ENCODE measurements at places on chromosomes 3 and 15.

GRCh38 chr15:39666677-39667076 lies 85.8 kb downstream of the THBS1 start:
- no peak for DNase-seq

GRCh38 chr3:187939891-187940290 lies 194.6 kb upstream of the BCL6 start:
- no peak for DNase-seq

GRCh38 chr15:97750060-97750459 lies 210.4 kb upstream of the ARRDC4 start:
- DNase-seq, result no peak

DNA sequence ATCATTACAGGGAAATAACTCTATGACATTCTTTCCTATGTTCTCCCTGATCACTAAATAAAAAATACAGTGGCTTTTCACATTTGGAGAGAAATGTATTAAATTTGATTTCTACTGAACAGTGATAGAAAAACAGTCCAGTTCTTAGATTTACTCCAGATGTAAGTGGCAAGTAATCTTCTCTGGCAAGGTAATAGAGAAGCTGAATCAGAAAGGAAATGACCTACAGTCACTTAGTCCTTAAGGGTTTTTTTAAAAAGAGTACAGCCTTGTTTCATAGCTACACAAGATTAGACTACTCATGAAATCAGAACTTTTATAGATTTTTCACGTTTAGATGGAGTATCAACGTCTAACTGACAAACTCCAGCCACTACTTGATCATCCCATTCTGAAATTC lies 236.9 kb downstream of the CADPS start:
- no peak for DNase-seq

- DNase-seq, result no peak
Observed at GRCh38 chr3:14525685-14526631, 14.2 kb downstream of the GRIP2 start.

DNA sequence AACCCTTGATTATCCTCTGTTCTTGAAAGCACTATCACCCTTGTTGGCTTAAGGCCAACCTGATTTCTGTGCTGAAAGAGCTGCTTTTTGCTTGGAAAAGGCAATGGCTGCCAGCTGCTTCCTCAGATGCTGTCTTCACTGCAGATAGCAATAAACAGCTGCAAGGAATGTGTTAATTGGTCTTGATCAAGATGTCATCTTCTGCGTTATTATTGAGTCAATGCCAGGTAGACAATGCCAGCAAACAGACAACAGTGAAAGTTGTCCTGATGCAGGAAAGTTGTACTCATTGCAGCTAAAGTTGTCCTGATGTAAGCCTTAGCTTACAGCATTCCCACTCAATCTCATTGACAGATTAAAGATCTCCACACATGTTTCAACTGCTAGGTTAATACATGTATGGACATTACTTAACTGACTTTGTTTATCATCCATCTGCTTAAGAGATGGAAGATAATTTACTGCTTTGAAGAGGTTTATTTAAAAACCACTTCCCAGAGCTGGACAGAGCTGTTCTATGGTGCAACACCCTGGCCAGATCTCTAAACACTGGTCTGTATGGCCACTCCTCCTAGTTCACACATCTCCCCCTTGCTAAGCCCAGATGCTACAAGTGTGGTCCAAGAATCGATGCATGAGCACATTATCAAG lies 251.0 kb upstream of the MCTP2 start:
- no peak for DNase-seq

DNA sequence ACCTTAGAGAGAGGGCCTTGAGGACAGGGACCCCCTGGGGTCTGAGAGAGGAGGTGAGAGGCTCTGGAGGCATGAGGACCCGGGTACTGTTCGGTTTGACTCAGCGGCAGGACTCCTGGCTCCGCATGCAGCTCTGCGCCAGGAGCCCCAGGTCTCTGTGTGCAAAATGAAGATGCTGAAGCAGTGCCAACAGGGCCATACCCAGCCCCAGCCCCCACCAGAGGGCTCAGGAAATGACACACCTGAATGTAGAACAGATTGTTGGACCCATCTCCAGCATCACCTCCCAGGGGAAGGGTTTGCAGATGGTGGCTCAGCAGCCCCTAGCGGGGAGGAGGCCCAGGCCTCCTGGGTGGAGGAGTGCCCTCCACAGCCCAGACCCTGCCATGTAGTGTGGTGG lies 30.2 kb downstream of the EPHB3 start:
- no peak for DNase-seq

DNA sequence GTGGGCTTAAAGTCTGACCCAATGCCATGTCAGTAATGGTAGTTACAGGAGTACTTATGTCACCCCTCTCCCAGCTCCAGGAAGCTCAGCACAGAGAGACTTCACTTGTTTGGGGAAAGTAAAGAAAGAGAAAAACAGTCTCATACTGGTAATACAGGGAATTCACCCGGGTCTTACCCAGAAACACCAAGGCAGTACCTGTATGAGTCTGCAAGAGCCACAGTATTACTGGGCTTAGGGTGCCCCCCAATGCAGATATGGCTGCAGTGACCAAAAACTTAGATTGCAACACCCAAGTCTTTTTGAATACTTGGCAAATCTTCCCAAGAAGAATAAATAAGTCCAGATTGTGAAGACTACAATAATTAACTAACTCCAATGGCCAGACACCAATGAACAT lies 622.1 kb downstream of the IGSF11 start:
- DNase-seq, result no peak

- DNase-seq, result no peak
Observed at GRCh38 chr15:98842973-98843285, 164.7 kb downstream of the PGPEP1L start.

DNA sequence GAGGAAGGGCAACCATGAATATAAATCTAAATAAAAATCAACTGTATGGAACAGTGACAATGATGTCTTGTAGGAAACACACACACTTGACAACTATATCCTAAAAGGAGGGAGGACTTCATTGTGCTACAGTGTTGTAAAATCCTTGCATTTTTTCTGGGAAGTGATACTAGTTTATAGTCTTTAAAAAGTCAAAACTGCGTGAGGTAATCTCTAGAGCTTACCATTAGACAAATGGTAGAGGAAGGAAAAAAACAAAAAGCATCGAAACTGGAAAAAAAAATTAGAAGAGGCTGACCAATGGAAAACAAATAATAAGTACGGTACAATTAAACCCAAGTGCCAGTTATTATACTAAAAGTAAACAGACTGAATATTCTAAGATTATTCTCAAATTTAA lies 38.7 kb downstream of the CHSY1 start:
- DNase-seq, result no peak

DNA sequence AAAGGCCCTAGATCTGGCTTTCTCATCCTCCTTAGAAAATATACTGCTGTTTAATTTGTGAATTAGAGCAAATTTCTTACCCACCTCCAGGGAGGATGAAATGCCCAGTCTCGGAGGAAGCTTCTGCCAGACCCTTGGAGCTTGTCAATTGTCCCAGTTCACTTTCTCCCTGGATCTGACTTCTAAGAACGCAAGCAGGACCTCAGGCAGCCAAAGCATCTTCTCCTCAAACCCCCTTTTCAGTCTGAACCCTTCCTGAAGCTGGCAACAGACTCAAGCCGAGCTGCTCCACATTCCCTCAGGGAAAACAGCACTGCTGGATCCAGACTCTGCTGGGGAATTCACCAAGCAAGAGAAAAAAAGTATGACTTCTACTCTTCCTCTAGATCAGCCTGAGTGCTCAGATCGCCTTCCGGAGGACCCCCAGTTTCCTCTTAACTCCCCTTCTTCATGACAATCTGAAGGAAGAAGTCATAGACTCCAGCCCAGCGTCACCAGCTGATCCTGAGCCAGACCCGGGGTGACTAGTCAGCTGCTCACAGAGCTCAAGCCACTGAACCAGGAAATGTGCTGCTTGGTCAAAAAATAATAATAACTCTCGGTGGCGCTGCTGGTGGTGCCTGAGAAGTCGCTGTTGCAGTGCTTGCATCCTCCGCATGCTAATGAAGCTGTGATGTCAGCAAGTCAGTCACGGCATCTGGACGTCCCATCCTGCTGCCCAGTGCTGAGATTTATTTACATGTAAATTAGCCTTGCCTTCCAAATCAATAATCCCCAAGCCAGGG lies at the start of gene PRICKLE2:
Gene PRICKLE2 (minus strand): TSS at position 641 of the 785 bp plus-strand sequence. CDS start 26,539 bp downstream, outside the sequence.
- peak; percentile 82 for DNase-seq

- no peak for DNase-seq
Observed at GRCh38 chr3:28867836-28868235, 413.0 kb upstream of the RBMS3 start.

- DNase-seq, result no peak
Observed at GRCh38 chr3:34464646-34465045, 666.2 kb downstream of the PDCD6IP start.

DNA sequence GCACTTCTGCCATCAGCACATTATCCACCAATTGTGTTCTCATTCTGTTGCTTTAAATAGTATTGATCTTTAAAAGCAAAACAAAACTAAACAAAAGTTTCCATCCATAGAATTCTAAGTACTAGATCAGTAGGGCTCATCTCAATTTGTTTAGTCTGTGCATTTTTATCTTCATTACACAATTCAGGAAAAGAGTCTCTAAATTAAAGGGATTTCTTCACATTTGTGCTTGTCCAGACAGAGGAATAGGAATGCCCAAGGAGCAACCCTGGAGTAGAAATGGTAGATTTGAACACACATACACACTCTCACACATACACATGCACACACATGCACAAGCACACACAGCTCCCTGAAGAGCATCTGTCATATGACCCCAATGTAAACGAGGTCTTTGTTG lies 21.4 kb downstream of the LMCD1 start:
- DNase-seq, result no peak

GRCh38 chr15:101550124-101550523 lies 60.6 kb upstream of the PCSK6 start:
- no peak for DNase-seq
